ENCODE measurements at places on chromosomes 2 and 18.

DNA sequence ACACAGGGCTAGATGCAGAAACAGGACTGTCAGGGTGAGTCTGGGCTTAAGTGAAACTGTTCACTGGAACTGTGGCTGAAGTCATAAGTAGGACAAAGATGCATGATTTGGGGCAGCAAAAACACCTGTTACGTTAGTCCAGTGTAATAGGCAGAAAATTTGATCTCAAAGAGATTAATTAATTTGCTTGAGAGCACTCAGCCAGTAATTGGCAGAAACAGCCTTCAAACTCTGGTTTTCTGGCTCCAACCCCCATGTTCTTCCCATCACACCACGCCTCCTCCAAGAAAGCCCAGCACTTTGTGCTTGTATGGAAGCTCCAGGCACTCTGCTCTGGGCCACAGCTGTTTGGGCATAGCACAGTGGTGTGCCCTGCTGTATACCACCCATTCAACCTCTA is 54.0 kb downstream of the CNTNAP5 start:
- DNase-seq, result no peak

GRCh38 chr2:203407496-203407895 is 79.3 kb downstream of the ABI2 start:
- DNase-seq, result no peak

DNA sequence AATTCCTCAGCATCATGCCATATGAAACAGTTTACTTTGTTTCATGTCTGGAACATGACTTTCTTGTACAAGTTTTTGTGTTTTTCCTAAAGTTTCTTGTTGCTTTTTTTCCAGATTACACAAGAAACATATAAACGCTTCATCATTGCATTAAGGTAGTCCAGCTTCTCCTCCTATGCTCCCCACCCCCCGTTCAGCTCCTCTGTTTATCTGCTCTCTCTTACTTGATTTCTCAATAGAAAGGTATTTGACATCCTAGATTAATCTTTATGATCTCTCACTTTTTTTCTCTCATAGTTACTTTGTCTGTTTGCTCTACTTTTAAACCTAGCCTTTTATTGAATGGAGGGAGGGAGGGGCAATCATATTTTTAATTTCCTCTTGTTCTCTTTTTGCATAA is 25.4 kb downstream of the SLC40A1 start:
- DNase-seq, result no peak

DNA sequence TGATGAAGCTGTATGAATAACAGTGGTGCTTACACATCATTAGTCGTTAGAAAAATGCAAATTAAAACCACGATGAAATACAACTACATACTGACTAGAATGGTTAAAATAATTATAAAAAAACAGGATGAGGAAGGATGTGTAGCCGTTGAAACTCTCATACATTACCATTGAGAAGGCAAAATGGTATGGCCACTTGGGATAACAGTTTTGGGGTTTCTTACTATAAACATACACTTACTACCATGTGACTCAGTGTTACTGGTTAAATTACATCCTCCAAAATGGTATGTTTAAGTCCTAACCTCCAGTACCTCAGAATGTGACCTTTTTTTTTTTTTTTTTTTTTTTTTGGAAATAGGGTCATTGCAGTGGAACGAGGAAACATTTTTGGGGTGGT is 58.4 kb downstream of the UBE2E3 start:
- DNase-seq, result no peak

DNA sequence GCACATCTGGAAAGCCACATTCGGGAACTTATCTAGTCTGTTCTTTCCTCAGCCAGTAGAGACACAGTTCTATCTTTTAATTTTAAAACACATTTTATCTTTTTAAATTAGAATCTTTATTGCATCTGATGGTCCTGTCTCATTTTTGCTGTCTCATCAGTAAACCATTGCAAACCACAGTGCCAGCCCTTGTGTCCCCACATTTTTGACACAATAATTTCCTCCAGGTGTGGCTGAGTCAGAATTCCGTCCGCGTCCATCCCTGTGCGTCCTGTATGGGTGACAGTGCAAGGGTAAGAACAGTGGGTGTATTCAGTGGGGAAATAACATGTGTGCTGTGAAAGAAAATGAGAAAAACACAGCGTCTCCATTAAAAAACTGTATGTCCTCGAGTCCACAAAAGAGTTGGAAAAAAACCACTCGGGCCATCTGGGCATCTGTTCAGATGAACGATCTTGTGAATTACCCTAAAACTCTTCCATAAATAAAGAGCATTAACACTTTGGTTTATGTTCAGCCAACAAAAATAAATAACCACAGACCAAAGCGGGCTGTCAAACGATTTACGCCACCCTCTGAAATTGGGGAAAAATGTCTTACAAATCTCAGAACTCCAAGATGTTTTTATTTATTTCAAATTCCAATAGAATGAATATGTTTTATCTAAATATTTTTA is 137.3 kb downstream of the ZNF516 start:
- no peak for DNase-seq

All from stimulated activated CD4-positive, alpha-beta T cell treated with anti-CD3 and anti-CD28 coated beads, Interleukin-1b, Interleukin-23, amount 100 ng/mL, for 24 hours (primary cell).